Hematopoietic multipotent progenitor cell treated with erythropoietin and hydrocortisone succinate and interleukin-3 and kit ligand, for 6 days (in vitro differentiated cells): ENCODE measurements at places on chromosomes 4 and X.
A peak's percentile ranks its signal among the peaks of the same experiment; 100 is the strongest.

- DNase-seq, result no peak
Observed at GRCh38 chr4:79996851-79997250, 76.2 kb downstream of the ANTXR2 start.

DNA sequence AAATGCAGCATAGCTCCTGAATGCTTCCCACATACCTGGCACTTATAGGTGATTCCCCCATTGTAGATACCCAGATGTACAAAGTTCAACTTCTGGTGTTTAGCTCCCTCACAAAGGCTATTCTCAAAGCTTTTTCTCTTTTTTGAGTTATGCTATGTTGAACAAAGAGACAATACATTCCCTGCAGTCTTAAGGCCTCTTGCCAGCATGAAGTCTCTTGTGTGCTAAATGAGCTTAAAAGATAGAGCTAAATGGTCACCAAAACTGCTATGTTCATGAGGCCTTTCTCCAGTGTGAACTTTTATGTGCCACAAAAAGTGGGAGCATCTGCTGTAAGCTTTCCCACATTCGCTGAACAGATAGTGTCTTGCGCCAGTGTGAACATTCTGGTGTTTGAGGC is 111.2 kb upstream of the TMEM47 start:
- DNase-seq, result no peak

DNA sequence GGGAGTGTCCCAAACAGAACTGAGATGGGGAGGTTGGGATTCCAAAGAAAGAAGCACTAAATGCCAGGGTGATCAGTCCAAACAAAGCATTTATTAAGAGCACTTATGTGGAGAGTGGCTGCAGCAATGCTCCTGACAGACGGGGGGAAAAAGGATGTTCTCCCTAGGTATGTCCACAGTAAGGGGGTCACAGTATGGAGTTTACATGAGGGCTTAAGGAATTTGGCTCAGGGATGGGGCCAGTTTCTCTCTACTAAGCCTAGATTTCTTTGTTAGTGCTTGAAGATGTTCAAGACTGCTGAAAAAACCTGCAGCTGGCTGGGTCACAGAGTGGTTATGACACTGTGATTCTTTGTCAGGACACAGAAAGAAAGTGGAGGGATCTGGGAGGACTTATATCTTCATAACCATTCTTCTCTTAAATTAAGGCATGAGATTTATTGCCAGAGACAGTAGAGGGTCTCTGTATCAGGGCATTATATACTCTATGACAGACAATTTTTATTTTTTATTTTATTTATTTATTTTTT is 1468.0 kb downstream of the C4orf33 start:
- no peak for DNase-seq

DNA sequence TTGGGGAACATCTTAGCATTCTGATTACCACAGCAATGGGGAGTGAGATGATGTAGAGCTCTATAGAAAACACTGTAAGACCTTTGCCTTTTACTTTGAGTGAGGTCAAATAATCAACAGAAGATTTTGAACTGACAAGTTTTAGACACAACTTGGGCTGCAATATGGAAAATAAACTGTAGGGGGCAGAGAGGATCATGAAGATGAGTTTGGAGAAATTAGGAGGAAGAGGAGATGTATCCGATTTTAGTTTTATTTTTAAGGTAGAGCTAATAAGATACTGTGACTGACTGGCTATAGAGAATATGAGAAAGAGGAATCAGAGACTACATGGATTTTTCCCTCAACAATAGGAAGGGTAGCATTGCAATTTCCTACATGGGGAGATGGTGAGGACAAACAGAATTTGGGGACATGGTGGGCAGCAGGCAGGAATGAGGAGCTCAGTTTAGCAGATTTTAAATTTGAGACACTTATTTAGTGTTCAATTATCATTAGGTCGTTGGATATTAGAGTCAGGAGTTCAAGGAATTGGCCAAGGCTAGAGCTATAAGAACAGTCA is 563.1 kb downstream of the INPP4B start:
- peak; percentile 40 for DNase-seq

GRCh38 chr4:37935026-37935425 is 25.2 kb upstream of the PTTG2 start:
- no peak for DNase-seq
